Suppressor macrophage treated with lipopolysaccharide for 1 hour (primary cell): ENCODE measurements at places on chromosomes 12 and 14.

DNA sequence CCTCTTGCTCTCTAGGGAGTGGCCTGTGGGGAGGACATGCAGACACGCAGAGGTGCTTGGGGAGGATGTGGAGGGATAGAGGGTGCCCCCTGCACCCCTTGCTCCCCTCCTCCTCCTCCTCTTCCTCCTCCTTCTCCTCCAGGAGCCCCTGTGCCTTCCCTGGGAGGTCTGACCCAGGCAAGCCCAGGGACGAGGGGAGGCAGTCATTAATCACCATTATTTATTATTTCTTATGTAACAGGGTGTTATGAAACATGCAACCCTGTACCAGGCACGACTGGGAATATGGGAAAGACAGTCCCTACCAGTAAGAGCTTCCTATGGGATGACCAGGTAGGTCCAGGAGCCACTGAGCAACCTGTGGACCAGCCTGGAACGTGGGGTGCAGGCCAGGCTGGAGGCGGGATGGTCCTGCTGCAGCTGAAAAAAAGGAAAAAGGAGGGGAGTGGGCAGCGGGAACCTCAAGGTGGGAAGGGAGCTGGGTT lies 22.5 kb upstream of the PGF start:
- no peak for DNase-seq

GRCh38 chr14:43052897-43053296 lies 1446.2 kb downstream of the LRFN5 start:
- DNase-seq = no peak

DNA sequence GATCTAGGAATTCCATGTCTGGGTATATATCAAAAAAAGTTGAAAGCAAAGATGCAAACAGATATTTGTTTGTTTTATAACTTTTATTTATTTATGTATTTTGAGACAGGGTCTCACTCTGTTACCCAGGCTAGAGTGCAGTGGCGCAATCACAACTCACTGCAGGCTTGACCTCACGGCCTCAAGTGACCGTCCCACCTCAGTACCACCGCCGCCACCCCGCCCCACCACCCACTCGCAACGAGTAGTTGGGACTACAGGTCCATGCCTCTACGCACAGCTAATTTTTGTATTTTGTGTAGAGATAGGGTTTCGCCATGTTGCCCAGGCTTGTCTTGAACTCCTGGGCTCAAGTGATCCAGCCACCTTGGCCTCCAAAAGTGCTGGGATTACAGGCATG lies 66.5 kb upstream of the KTN1 start:
- no peak for DNase-seq

DNA sequence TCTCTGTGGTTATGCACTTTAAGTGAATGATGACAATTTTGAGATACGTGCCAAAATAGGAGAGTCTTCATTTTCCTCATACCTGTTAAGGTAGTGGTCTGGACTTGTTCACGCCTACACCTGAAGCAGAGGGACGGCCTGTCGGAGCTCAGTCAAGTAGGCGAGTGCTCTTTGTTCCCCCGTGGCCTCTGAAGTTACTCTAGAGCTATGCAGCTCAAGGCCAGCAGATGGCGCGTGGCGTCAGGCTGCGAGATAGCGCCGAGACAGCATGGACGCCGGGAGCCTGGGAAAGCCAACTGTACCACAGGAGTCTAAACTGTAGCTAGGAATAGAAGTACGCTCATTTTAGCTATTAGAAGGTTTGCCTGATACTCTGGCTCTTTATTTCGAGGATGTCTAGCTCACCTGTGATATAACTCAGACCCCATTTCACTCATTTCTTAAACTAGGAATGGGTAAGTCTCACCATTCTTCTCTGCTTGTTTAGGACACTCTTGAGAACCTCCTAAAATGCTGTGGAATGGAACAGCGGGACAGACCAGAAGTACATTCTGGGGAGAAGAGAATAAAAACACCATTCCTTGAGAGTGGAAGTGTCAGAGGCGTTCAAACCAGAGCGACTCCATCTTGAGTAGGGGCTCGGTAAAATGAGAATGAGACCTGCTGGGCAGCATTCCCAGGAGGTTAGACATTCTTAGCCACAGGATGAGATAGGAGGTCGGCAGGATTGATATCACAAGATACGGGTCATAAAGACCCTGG lies 267.4 kb upstream of the HMGA2 start:
- DNase-seq = peak; percentile 87

DNA sequence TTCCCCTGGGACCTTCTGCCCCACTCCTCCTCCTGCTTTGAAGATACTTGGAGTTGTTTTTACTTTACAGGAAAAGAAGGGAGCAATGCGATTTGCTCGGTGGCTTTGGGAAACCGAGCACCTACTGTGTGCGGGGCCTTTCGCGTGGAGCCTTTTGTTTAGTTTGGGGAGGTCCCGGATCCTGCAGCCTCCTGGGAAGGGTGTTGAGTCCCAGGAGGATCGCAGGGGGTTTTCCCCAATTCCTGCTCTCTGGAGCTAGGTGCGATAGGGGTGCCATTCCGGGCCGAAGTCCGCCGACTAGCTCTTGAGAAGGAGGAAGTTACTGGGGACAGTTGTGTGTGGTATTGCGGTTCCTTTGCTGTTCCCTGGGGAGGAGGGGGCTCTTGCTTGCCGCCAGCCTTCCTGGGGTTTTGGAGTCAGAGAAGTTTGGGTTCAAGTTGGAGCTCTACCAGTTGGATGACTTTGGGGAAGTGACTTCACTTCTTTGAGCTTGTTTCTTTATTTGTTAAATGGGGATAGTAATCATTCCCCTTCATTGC lies 1.1 kb downstream of the BRI3BP start:
- peak; percentile 45 for DNase-seq

- DNase-seq = no peak
These were observed 41.5 kb upstream of the DYNC1H1 start for GRCh38 chr14:101922866-101923265.
